ENCODE measurements at places on chromosomes 12 and 14.

DNA sequence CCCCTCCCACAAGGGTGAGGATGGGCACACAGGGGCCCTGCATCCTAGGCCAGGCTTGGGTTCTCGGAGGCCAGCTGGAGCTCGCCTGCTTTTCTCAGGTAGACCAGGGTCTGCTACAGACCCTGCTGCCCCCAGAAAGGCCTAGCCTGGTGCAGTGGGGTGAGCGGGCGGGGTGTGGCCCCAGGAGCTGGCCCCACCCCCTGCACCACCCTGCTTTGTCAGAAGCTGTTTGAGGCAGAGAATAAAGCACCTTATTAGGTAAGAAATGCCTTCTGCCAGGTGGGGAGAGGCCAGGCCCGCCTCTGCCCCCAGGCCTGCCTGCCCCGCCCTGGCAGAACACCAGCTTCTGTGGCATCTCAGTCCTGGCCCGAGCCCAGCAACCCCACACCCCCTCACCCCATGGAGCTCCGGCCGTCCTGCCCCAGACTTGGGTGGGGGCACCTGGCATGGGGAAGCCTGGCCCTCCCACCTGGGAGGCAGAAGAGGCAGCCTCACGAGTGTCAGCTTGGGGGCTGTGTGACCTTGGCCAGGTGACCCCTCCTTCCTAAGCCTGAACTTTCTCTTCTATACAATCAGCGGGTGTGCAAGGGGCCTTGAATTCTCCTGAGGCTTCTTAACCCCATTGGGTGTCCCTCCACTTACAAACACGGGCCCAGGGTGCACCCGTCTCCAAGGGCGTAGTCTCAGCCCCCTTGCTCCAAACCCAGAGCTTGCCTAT, 43.2 kb downstream of the KRT80 start:
- DNase-seq, result no peak

GRCh38 chr14:60346706-60347105, 97.7 kb downstream of the PPM1A start:
- no peak for DNase-seq

- DNase-seq, result no peak
Observed at GRCh38 chr12:84512751-84513150, 399.8 kb downstream of the SLC6A15 start.

DNA sequence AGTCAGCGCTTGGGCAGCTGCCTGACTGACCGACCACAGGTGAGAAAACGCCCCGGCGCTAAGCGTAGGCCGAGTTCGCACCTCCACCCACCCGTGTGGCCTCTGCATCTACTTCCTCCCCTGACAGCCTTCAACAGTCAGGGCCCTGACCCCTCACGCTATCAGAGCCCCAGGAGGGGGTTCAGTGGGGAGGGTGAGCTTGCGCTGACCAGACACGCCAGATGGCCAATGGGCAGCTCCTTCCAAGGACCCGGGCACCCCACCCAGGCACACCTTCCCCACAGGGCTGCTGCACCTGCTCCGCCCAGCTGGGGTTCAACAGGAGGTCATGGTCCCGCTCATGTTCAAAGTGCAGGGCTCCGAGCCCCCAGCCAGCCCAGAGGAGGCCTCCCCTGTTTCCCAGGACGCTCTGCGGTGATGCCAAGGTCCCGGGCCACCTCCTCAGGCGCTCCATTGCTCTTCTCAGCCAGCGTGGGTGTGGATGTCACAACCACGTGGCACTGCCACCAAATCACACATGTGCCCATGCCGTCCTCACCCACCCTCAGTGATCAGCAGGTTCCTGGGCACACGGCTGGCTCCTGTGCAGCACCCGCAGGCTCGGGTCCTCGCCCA, 48.7 kb upstream of the BCL11B start:
- DNase-seq, result no peak

DNA sequence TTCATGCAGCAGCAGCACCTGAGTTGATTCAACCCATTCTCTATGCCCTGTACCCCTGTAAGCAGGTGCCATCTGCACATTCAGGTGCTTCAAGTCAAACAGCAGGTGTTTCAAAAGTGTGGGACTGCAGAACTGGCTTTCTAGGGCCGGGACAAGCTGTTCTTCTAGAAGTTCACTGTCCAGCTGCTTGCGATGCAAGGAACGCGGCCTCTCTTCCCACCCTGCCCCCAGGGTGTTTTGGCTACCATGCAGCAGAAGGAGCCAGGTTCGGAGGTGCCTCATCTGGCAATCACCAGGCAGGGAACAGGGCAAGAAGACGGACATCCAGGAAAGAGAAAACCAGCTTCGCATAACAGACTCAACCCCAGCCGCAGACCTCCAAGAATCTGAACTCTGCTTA, 35.2 kb downstream of the TMEM132D start:
- DNase-seq, result no peak

DNA sequence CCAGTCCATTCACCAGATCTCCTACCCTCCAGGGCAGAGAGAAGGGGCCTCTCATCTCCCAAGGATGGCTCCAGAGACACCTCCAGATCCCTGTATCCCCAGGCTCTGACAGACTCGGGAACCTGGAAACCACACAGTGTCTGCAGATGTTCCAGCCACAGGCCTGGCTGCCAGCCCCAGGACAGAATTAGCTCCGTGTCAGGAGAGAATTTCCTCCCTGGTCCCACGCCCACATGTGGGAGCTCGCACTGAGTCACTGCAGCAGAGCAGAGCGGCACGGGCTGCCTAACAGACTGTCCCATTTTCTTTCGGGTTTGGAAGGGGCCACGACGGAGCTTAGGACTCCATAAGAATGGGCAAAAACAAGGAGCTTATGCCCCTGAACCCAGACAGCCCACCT, 33.6 kb downstream of the CMKLR1 start:
- peak; percentile 64 for DNase-seq

GRCh38 chr12:30630076-30630978, 65.3 kb downstream of the IPO8 start:
- DNase-seq, result no peak

DNA sequence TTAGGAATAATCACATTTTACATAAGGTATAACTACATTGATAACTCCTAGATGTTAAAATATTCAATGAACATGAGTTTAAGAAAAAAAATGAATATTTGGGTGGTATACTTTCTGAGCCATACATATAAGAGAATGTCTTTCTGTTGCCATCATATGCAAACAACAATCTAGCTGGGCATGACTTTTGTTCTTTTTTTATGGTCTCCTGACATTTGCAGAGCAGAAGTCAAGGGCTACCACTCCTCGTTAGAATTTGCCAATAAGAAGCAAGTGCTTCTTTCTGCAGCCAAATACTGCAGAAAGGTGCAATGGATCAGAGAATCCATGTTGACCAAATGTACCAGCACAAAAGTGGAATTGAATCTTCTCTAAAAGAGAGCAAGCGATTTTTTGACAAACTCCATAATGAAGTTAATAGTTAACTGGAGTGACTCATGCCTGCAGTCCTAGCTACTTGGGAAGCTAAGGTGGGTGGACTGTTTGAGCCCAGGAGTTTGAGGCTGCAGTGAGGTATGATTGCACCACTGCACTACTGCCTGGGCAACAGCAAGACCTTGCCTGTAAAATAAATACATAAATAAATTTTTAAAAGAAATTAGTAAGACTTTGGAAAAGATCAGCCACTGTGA, 25.5 kb upstream of the CCDC91 start:
- DNase-seq, result no peak

DNA sequence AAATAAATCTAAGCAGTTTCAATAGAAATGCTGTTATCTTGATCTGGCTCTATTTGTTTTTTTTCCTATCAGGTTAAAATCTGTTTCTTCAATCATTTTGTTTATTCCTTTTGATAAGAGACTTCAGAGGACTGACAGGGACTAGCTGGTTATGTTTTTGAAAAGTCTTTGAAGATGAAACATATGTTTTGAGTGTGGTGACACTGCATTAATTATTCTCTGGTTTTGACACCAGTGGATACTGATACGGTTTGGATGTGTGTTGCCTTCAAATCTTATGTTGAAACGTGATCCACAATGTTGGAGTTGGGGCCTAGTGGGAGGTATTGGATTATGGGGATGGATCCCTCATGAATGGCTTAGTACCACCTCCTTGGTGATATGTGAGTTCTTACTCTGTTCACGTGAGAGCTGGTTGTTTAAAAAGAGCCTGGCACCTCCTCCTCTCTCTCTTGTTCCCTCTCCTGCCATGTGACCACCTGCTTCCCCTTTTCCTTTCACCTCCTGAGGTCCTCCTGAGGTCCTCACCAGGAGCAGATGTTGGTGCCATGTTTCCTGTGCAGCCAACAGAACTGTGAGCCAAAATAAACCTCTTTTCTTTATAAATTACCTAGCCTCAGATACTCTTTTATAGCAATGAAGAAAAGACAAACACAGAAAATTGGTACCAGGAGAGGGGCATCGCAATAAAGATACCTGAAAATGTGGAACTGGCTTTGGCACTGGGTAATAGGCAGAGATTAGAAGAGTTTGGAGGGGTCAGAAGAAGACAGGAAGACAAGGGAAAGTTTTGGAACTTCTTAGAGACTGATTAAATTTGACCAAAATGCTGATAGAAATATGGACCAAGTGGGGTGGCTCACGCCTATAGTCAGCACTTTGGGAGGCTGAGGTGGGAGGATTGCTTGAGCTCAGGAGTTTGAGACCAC, 23.0 kb downstream of the RASSF3 start:
- no peak for DNase-seq

GRCh38 chr12:24480766-24481449, 468.0 kb downstream of the BCAT1 start:
- no peak for DNase-seq

DNA sequence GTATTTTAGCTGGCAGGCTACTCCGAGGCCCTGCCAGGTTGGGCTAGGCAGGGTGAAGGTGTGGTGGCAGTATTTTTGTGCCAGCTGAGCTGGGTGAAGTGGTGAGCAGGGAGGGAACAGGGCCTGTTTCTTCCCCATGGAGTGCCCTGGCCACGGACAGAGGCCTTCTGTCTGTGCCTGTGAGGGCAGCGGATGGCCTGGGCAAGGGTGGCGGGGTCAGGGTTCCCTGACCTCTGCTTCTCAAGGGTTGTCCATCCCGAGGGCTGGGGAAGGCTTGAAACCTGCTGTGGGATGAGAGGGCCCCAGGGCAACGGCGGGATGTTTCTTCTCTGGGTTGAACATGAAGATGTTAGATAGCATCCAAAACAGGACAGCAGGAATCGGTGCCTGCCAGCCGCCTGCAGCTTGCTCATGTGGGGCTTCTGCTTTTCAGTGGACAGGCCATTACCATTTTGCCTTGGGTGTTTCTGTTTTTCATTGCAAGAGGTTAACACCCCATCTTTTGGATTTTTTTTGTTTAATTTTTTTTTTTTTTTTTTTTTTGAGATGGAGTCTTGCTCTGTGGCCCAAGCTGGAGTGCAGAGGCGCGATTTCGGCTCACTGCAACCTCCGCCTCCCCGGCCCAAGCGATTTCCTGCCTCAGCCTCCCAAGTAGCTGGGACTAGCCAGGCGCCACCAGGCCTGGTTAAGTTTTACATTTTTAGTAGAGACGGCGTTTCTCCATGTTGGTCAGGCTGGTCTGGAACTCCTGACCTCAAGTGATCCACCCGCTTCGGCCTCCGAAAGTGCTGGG, 3.3 kb downstream of the MTA1 start:
- no peak for DNase-seq

DNA sequence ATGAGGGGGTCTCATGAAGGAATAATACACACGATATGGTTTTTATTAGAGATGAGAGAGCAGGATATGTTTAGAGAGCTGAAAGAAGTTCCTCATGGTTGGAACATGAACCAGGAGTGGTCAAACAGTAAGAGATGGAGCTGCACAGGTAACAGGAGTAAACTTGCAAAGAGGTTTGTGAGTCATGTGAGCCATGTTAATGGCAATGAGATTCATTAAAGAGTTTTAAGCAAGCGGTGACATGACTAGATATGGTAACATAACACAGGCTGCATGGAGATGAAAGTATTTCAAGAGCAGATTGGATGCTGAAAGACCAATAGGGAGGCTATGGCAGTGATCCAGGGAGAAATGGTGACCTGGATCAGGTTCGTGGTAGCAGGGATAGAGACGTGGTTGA, 62.6 kb upstream of the SSTR1 start:
- DNase-seq, result no peak

DNA sequence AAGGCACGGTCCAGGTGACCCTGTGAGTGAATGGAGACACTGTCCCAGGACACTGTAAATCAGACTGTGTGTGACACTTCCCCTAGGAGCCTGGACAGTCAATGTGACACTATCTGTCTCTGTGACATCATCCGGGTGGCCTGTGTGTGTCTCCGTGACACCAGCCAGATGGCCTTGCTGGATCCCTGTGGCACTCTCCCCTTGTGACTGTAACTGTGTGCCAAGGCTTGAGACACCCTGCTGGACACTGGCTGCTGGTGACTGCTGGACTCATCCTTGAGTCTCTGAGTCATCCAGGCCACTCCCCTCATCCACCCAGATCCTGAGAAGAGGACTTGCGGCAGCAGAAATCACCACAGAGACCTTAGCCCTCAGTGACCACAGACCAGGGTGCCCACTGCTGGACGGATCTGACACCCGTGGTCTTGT, 51.6 kb downstream of the MVK start:
- DNase-seq, result peak; percentile 15

DNA sequence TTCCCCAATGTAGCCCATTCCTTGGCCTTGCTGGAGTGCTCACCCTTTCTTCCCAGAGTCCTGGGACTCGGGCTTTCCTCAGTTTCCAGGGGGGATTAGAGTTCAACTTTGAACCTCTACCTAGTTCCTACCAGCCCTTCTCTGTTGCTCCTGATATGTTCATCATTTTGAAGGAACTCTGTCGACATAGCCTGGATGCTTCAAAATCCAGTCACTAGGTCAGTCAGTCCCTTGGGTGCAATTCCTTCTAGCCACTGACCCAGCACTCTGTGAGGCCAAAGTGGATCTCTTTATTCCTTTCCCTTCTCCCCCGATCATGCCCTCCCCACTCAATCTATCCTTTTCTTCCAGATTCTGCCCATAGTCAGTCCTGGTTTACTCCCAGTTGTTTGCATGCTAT, 72.3 kb upstream of the TMCC3 start:
- DNase-seq, result no peak

DNA sequence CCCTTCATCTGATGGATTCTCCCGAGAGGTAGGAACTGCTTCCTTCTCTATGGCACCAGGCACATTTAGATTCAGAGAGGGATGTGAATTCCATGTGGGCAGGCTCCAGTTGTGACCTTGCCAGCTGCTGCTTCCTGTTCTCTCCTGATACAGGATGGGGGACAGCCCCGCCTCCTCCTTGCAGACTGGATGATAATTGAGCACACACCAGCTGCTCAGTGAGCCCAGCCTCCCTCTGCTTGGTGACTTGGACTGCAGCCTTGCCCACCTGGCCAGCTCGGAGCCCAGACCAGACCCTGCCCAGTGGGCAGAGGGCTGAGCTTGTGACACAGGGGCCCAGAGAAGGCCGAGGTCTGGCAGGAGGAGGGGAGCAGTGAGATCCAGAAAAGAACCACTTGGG, 90.2 kb downstream of the CALM1 start:
- no peak for DNase-seq

DNA sequence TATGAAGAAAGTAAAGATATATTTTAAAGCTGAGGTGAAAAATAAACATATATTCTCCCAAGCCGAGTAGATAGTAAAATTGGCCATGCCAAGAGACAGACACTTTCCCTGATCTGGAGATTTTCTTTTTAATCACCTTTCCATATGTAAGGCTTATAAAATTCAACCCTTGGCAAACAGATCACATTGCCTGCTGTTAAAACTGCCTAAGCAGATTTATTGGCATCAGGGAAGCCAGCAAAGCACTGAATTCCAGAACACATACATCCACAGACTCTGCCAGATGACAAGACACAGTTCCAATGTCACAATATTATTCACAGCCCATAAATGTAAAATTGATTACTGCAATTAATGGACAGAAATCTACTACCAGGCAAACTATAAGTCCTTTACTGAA, 78.2 kb upstream of the GARIN2 start:
- no peak for DNase-seq

GRCh38 chr14:20680843-20681347, 3.5 kb upstream of the RNASE4 start:
- DNase-seq, result no peak
